ENCODE measurements at places on chromosomes 11 and 22.

DNA sequence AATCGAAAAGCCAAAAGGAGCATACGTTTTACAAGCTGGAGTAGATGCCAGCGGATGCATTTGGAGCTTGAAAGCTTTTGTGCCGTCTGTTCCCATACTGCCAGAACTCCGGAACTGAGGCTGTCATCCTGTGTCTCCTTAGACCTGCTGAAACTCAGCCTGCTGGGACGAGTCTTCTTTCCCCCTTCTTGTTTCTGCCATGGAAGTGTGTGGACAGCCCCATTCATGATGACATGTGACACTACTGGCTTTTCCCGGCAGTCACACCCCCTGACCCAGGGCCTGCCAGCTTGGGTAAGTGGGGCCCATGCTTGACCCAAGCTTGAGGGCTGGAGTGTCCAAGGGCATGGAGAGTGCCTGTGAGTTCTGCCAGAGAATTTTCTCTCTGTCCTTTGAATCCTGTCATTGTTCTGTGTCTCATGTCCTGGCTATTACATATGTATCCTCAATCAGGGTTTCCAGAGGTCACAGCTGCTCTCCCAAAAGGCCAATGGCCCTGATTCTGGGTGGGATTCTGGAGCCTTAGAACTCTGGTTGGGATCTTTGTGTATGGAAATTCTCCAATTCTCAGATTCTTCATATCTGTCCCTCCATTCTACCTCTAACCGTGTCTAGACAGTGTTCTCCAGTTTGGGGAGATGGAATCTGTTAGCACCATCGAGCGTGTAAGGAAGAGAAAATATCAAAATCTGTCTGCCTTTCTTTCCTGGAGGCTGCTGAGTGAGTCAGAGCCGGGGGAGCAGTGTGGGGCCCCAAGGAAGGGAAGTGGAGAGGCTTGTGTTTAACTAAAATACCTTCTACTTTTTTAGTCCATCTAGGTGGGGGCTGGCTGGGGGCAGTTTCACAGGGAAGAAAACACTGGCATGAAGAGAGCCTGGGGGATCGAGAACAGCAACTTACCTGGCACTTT, 73.2 kb downstream of the KIAA1671 start:
- DNase-seq, result no peak

DNA sequence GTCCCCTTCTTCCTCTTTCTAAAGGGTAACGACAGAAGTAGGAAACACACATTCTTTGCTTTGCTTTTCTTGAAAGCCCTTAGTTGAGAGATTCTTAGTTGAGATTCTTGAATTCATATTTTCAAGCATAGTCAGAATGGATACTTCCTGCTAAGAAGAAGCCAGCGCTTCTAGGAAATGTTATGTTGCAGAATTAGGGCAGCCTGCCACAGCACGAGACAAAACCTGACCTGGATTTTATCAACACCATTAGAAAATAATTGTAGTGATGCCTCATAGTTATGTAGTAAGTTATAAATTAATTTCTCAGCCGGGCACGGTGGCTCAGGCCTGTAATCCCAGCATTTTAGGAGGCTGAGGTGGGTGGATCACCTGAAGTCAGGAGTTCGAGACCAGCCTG, 37.9 kb upstream of the NUP160 start:
- DNase-seq, result no peak

GRCh38 chr11:81345609-81346008, 1388.1 kb downstream of the FAM181B start:
- no peak for DNase-seq

DNA sequence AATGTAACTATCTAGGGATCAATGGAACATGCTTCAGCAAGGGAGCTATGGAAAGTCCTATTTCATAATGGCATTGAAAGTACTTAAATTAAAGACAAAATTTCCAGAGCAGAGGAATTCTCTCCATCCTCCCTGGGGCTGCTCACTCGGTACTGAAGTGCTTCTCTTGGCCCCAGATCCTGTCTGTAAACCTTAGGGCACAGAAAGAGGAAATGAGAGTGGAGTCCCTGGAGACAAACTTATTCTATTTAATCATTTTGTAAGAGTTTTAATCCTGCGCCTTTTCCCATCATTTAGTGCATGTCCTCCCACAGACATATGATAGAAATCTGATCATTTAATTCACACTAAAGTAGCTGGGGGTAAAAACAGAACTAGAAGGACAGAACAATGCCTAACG, 20.9 kb upstream of the PAMR1 start:
- DNase-seq, result no peak

- no peak for DNase-seq
Measured at GRCh38 chr11:133175103-133175502, 357.2 kb downstream of the OPCML start.

DNA sequence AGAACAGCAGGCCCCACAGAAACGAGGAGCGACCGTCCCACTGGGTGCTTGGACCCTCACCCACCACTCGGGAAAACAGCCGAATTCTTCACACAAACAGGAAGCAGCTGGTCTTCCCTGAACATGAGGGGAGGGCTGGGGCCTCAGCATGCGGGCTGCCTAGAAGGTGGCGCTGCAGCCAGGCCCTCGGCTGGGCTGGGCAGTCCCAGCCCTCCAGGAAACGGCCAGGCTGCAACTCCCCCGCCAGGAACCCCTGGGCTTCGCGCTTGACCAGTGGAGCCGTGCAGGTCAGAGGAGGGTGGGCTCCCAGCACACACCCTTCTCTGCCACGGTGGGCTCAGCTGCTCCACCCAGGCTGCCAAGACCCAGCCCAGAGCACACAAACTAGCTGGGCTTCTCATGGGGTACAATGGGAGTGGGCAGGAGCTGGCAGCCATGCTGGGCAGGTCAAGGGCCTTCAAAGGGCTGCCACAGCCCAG, 29.6 kb downstream of the IGF2 start:
- DNase-seq, result no peak

DNA sequence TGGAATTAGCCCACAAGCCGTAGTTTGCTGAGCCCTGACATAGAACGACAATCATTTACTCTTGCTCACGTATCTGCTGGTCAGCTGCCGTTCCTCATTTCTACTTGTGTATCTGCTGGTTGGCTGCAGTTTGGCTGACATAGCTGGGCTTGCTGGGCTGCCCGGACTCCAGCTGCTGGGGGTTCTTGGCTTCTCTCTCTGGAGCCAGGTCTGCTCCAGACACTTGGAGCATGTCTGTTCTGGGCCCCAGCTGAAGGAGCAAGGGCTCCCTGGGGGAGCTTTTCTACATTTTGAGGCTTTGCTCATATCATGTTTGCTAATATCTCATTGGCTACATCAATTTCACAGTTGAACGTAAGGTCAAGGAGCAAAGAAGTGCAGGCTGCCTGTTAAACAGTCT, 47.3 kb downstream of the PRDM11 start:
- DNase-seq, result no peak

GRCh38 chr11:12090761-12091258, 19.6 kb upstream of the MICAL2 start:
- no peak for DNase-seq

DNA sequence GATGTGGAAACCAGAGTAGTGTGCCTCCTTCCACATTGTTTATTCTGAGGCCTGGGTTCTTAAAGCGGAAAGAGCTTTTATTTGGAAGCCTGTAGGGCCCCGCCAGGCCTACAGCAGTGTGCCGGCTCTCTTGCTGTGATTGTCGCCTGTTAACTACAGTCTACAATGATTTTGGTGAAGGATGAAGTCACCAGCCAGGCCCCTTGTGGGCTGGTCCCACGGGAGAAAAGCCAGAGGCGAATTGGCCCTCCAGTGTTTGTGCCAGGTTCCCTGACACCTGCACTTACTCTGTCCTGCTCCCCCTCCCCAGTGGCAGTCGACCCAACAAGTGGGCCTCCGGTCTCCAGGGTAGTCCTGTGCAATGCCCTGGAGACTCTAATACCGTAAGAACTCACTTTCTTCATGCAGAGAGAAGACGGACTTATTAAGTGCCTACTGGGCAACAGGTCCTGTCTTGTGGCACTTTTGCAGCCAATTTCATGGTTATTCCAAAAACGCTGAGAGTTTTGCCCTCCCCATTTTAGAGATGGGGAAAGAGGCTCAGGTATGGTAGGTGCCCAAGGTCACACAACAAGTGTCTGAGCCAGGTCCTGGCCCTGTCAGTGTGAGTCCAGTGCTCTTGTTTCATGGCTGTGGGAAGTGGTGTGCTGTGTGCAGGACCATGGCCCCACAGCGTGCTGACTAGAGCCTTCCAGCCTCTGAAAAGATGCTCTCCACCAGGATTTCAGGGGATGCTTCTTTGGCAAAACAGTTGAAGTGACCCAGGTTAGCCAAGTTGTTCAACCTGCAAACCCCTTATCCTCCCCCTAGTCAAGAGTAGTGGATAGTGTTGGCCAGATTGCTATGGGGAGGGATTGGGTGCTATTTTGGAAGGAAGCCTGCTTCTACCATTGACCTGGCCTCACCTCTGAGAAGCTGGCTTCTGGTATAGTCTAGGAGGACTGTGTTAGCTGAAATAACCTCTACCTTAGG, 1.4 kb downstream of the MICAL2 start:
- DNase-seq, result no peak

GRCh38 chr11:86537541-86538222, 134.7 kb downstream of the ME3 start:
- no peak for DNase-seq

- DNase-seq, result no peak
Measured at GRCh38 chr11:84234011-84234410, 947.8 kb upstream of the CCDC90B start.

DNA sequence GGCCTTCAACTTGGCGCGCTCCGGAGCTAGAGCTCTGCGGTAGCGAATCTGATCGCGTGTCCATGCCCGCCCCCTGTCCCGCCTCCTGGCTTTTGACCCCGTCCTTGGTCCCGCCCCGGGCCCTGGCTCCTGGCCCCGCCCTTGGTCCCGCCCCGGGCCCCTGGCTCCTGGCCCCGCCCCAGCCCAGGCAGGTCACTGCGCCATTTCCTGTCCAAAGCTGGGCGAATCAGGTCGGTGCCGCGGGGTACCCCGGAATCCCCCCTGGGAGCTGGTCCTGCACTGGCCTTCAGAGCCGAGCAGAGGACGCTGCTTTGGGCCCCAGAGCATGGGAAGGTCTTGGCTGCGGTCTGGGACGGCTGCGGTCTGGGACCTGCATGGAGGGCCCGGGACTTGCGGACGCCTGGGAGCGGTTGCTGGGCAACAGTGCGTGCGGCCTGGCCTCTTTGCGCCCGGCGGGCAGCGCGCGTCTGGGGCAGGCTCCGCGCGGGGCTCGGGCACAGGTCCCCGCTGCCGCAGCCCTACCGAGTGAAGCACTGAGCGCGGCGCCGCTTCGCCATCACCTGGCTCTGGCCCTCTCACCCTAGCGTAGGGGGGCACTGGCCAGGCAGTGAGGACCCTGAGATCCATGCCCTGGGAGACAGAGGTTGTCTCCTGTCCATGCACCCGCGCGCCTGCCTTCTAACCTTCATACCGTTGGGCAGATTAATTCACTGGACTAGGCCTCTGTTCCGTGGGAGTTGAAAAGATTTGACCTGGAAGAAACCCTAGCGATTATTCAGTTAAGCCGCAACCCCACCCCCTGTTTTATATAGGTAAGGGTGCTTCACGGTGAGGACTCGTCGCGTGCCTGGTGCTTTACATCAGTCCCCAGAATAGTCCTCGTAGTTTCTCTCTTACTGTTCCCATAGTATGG, at the start of gene TTC12:
TSS of gene TTC12 (plus strand) at position 195 of the 913 bp plus-strand sequence. CDS start 1,675 bp downstream, outside the sequence.
- DNase-seq, result peak; percentile 91

GRCh38 chr11:61486779-61487178, 21.8 kb upstream of the LRRC10B start:
- no peak for DNase-seq

DNA sequence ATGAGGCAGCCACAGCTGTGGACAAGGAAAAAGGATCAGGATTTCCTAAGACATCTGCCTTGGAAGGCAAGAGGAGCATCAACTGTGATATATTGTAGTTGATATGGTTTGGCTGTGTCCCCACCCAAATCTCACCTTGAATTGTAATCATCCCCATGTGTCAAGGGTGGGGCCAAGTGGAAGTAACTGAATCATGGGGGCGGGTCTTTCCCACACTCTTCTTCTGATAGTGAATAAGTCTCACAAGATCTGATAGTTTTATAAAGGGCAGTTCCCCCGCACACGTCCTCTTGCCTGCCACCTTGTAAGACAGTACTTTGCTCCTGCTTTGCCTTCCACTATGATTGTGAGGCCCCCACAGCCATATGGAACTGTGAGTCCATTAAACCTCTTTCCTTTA, 10.2 kb downstream of the RIC8A start:
- DNase-seq, result no peak

GRCh38 chr11:35838071-35838470, 105.8 kb upstream of the LDLRAD3 start:
- DNase-seq, result no peak

GRCh38 chr11:27864091-27864491, 163.8 kb upstream of the BDNF start:
- DNase-seq, result no peak

- DNase-seq, result no peak
Measured at GRCh38 chr11:102449651-102450570, 2.7 kb downstream of the TMEM123 start.

DNA sequence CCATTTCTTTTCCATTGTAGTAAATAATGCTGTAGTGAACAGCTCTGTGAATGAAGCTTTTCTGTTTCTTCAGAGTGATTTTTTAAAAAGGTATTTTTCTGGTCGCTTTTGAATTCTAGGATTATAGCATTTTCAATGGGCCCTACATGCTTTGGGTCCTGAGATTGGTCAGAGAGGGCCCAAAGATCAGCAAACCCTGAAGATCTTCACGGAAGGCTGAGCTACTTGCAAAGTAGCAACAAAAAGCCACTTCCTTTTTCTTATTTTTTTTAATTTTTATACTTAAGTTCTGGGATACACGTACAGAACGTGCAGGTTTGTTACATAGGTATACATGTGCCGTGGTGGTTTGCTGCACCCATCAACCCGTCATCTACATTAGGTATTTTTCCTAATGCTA, 200.5 kb downstream of the FAT3 start:
- no peak for DNase-seq

DNA sequence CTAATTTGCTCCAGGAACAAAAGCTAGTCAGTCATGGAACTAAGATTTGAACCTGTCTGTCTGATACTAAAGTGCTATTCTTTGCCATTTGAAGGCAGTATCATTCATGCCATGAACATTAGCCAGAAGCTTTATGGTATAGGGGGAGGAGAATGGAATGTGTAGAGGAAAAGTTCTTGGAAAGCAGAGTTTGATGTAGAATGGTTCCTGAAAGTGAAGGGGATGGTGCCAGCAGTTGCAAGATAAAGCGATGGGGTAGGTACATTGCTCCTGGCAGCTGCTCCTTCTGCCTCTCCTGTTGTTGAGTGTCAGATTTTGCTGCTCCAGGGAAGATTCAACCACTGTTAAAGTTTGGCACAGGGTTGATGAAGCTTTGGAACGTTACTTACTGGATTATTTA, 53.4 kb downstream of the ARHGAP42 start:
- no peak for DNase-seq

GRCh38 chr11:128496692-128497060, 90.7 kb downstream of the ETS1 start:
- no peak for DNase-seq

GRCh38 chr11:9516113-9516512, 55.3 kb downstream of the ZNF143 start:
- no peak for DNase-seq

Measured in RKO (cell line).